ENCODE measurements at places on chromosomes 7 and 10. TPM values are rescaled to one million over a fixed set of nuclear protein-coding genes. Genes with fewer than 3 reads are reported as not detected.

The ADRB1 gene
- not detected for total RNA-seq

The LRIT1 gene
- total RNA-seq: not detected

The DAGLB gene
- total RNA-seq: 39.2 TPM

The ATOH7 gene
- not detected for total RNA-seq

The OR2A5 gene
- total RNA-seq: not detected

The C10orf90 gene
- not detected for total RNA-seq

DNA sequence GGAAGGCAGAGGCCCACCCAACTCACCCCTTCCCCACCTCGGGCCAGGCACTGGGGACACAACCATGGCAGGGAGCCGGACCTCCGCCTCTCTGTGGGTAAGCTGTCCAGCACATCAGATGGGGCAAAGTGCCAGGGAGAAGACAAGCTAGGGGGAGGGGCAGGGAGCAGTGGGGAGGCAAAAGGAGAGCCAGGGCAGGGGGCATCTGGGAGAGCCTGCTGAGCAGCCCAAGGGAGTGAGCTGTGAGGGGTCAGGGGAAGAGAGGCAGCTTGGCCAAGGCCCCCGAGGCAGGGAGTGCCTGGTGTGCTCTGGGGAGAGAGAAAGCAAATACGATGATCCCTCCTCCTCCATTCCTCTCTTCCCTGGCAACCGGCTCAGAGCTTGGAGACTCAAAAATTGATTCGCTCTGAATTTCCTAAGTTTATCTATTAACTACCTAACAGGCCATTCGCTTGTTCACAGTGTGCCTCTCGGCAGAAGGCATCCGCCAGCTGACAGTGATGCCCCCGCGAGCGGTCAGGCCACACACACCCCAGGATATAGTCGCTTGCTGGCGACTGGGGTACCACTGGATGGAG, 4.5 kb downstream of the CAMK2B start:
- DNase-seq: no peak

DNA sequence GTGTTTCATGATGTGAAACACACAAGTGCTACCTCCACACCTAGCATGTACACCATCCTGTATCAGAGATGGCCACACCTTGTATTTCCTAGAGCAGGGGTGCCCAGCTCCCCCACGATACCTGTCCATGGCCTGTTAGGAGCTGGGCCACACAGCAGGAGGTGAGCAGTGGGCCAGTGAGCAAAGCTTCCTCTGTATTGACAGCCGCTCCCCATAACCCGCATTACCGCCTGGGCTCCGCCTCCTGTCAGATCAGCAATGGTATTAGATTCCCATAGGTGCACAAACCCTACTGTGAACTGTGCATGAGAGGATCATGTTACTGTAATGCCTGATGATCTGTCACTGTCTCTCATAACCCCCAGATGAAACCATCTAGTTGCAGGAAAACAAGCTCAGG, 145.6 kb upstream of the RNF32 start:
- DNase-seq: no peak

DNA sequence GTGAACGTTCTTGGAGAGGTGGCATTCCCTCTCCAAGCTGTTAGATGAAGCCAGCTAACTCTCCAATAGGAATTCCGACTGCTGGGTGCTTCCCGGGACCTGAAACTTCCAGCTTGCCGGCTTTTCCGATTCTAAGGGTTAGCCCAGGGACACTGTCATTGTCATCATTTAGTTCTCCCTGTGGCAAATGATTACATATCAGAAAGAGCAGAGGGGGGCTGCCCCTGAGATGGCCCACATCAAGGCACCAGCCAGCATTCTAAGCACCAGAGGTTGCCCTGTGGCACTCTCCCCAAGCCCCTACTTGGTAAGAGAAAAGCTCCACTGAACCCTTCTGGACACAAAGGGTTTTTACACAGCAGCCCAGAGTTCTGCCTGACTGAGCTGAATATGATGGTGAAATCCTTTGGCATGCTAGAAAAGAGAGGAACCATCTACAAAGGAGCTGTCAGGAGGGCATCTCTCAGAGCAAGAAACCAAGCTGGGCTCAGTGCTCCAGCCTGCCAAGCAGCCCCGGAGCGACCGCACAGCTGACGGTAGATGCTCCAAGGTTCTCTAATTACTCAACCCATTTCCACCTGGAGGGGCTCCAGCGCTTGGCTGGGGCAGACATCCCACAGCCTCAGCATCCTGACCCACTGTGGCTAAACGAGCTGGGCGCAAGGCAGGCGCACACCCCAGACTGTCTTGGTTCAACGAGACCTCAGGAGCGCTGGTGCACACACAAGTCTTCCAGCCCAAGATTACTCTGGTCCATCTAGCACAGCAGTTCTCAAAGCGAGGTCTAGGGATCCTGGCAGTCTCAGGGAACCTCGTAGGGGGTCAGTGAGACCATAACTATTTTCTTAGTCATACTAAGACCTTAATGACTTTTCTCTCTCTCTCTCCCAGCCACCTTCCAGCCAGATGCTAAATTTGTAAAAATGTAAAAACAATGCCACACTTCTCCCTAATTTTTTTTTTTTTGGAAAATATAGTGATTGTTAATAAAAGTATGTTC, 160.5 kb downstream of the GFRA1 start:
- no peak for DNase-seq

GRCh38 chr10:30189238-30189580, 129.8 kb upstream of the JCAD start:
- DNase-seq: no peak

DNA sequence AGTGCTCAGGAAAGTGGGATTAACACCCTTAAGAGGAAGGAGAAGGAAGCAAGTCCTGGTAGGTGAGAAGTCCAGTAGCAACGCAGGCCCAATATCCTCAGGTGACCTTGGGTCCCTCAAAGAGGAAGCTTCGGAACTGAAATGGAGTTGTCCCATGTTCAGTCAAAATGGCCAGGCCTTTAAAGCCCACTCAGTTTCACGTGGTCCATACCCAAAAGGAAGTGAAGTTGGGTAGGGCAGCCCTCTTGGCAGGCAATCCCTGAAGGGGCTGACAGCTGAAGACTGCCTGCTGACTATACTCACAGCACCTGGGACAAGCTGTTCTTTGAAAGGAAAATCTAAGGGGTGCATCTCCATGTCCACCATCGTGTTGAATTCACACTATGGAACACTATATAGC, 3.0 kb downstream of the GSAP start:
- no peak for DNase-seq

DNA sequence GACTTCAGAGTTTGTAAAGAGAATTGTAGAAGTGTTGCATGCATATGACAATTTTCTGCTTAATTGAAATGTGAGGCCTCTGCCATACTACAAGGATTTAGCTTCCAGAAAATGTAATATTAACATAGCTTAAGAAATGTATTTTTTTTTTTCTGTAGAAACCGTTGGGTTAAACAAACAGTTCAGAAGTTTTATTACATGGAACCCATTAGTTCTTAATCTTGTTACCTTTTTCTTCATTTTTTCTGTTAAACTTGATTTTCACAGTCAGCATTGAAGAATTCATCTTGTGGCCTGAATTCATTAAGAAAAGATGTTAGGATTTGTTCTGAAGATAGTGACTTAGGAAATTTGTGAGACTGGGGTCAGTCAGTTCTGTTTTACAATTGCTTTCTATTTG, 4.9 kb downstream of the PTEN start:
- no peak for DNase-seq

DNA sequence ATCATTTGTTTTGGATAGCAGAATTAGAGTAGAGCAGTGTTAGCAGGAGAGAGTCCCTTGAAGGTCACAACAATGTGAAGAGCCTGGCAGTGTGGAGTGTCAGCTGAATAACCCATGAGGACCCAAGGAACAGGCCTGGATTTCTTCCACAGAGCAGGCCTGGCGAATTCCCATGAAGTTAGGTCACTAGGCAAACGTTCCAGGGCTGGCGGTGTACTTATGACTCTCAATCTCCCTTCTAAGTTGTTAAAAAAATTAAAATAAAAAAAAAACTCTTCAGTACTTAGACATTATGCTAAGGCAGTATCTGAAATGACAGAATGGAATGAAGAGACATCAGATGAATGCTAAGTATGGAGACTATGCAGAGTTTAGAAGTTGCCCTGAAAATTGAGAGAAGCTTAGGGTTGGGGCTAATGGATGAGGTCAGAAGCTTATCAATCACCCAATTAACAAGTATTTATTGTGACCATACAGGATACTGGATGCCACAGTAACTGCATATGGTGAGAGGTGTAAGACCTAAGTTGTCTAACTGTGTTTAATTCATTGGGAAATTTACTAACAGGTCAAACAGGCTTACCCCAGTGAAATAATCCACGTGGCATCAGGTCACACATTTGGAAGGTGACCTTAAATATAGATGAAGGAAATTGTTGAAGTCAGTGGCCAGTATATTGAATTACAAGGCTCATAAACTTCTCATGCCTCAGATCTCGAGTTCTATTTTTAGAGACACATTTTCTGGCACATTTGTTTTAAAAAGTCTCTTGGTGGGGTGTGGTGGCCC, 126.2 kb upstream of the NRP1 start:
- DNase-seq: peak; percentile 71

- no peak for DNase-seq
Observed at GRCh38 chr10:78619115-78619851, 449.5 kb upstream of the ZMIZ1 start.

DNA sequence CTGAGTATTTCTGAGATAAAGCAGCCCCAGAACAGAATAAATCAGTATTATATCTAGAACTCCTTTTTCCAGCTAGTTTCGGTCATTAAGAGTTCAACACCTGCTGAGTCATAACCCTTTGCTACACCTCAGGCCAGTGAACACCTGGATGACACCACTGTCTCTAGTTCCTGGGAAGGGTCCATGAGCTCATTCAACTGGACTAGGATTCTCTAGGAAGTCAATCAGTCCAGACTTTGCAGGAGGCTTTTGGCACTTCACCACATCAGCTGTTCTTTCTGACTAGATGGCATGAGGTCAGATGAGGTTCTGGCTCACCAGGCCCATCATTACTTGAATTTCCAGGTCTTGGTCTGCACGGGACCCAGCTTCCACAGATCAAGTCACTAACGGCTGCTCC, 11.7 kb downstream of the SLC39A12 start:
- DNase-seq: no peak

DNA sequence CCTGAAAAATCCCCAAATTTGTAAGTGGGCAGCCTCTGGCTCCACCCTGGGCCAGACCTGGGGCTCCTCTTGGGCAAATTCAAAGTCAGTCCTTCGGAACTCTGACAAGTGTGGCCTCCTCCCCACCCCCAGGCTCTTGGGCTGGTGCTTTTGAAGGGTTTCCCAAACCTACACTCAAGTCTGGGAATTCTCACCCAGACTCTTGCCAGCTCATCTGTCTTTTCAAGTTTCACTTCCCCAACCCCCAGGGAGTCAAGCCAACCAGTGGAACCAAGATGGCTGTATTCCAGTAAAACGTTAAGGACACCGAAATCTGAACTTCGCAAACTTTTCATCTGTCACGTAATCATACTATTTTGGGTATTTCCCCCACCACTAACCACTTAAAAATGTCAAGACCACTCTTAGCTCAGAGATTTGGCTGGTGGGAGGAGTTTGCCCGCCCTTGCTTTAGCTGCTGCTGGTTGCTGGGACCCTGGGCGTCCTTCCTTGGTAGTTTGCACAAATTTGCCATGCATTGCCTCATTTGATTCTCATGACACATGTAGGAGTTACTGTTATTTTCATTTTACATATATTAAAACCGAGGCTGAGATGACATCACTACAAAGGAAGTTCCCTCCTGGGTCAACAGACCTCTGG, 1.7 kb upstream of the MYO1G start:
- no peak for DNase-seq

- DNase-seq: peak; percentile 19
Observed at GRCh38 chr10:51224671-51225161, 150.4 kb downstream of the PRKG1 start.

DNA sequence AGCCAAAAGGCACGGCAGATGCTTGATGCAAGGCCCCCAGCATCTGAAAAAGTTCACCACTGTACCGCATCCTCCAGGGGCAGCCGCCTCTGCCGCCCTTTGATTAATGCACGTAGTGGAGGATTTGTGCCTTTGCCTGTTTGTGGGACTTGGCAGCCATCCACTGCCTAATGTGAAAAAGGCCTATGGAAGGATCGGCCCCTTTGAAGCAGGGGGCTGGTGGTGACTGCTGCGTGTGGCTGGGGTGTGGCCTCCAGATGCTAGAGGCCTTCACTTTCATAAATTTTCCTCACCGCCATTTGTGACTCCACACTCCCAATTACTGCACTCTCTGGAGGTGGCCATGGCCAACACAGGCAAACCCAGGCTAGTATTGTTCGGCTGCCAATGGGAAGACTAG, 226.0 kb downstream of the BMPER start:
- no peak for DNase-seq

DNA sequence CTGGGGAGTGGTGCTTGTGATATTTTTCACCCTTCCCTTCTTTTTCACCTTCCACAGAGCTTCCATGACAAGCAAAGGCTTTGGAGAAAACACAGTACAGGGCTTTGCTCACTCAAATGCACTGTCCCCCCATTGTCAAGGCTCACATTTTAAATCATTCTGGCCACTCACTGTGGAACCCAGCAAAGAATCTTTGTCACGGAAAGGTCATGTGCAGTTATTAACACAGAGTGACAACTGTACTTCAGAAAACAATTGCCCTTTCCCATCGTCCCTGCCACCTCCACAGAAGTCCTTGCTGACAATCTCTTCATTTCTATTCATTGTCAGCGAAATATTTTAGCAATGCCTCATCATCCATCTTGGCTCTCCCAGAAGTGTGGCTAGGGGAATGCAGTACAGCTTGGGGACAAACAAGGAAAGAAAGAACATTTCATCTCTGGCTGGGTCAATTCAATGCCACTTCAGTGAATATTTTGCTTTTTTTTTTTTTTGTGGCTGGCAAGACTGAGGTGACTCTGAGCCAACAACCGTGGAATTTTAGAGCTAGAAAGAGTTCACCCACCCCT, 851.0 kb downstream of the KCNMA1 start:
- DNase-seq: no peak

- DNase-seq: peak; percentile 12
Observed at GRCh38 chr10:102712843-102713538, 1.2 kb downstream of the ARL3 start.

DNA sequence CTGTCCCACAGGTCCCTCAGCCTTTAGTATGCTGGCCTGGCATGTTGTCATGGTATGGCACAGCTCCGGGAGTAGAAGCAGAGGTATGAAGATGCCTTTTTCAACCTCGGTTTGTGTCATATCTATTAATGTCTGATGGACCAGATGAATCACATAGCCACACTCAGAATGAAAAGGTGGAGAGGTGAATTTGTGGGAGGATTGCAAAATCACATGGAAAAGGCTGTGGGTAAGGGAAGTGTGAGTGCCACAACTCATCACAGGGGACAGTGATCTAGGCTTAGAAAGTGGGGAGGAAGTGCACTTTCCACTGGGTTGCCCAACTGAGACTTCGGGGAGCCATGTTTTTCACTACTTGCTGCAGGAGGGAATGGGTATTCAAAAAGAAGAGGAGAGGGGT, 190.7 kb downstream of the WDR11 start:
- no peak for DNase-seq

Data from HFFc6 (cell line).